Endothelial cell of coronary artery (primary cell): ENCODE measurements at places on chromosomes 4 and X. TPM values are rescaled to one million over a fixed set of nuclear protein-coding genes. Genes with fewer than 3 reads are reported as not detected.

The CACNA1F gene
- under 0.01 TPM in 1 of 2 replicates, not detected in the other for total RNA-seq

The NPY5R gene
- total RNA-seq, result not detected in 2 replicates

The PCDH18 gene
- total RNA-seq, result 0.27 and 1.2 TPM in 2 replicates

The PCSK1N gene
- total RNA-seq, result not detected in 2 replicates

The KLF8 gene
- 0.09 and 0.66 TPM in 2 replicates for total RNA-seq

The PDCL2 gene
- total RNA-seq, result not detected in 2 replicates

The CXorf49 gene
- total RNA-seq, result not detected in 2 replicates

The ARHGAP36 gene
- total RNA-seq, result 0.09 TPM in 1 of 2 replicates, not detected in the other

The NR0B1 gene
- not detected in 2 replicates for total RNA-seq

The INPP4B gene
- 4.5 and 5.1 TPM in 2 replicates for total RNA-seq

The MAGEC3 gene
- total RNA-seq, result 0.09 TPM in 1 of 2 replicates, not detected in the other

The UGT2B11 gene
- not detected in 2 replicates for total RNA-seq

The PDZD4 gene
- total RNA-seq, result 0.09 TPM in 2 replicates

The CPZ gene
- total RNA-seq, result 1.2 TPM in 1 of 2 replicates, not detected in the other
